GM04504 (cell line): ENCODE measurements at places on chromosomes 16 and 17.
A peak's percentile ranks its signal among the peaks of the same experiment; 100 is the strongest.

DNA sequence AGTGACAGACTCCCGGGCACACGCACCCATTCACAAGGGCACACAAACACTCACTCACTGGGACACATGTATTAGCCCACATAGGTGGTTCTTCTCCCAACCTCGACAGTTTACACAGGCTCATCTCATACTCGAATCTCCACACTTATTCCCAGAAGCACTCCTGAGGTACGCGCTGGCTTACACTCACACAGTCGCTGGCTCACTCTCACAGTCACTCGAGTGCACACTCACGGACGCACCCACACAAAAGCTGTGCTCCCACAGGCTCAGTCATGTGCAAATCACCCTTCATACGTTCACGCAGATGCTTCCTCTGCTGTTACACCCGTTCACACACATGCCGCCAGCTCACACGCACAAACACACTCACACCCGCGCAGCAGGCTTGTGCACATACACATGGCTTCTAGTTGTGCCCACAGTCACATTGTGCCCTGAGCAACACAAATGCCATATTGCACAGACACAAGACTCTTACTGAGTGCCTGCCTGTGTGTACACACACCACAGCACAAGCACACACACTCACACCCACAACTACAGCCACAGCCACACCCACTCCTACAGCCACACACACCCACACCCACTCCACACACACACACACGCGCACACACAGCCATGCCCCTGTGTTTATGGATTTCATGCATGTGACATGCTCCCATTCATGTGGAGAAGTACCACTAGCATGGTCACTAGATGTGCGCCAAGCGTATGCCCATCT lies 8.4 kb upstream of the PRR29 start:
- DNase-seq, result no peak

GRCh38 chr16:50548909-50549560 lies 839 bp downstream of the NKD1 start:
- no peak for DNase-seq

GRCh38 chr16:57537581-57538234 lies 1.3 kb upstream of the CCDC102A start:
- DNase-seq, result no peak

DNA sequence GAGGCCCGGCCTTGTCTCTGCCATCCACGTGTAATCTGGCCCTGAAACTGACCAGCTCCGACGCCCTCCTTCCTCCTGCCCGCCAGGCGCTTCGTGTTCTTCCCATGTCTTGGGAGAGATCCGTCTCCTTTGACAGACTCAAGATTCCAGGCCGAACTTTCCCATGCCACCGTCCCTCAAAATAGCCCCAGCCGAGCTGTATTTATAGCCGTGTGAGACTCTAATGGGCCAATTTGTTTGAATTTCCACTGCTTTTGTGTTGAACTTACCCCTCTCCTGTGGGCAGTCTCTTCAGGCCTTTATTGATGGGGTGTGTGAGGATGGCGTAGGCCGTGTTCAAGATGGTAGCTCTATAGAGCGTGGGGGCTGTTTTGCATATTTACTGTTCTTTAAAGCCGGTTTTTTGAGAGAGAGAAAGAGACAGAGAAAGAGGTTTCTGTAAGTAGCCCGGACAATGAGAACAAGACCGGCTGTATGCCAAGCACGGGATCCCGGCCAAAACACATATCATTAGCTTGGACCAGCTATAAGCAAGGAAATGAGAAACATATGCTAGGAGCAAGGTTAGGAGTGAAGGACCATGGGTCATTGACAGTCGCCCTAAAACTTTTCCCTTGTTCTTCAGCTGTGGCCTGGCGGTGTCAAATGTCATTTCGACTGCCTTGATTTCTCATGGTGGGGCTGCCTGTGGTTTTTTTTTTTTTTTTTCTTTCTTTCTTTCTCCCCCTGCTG lies 124.5 kb upstream of the ZFHX3 start:
- peak; percentile 87 for DNase-seq

DNA sequence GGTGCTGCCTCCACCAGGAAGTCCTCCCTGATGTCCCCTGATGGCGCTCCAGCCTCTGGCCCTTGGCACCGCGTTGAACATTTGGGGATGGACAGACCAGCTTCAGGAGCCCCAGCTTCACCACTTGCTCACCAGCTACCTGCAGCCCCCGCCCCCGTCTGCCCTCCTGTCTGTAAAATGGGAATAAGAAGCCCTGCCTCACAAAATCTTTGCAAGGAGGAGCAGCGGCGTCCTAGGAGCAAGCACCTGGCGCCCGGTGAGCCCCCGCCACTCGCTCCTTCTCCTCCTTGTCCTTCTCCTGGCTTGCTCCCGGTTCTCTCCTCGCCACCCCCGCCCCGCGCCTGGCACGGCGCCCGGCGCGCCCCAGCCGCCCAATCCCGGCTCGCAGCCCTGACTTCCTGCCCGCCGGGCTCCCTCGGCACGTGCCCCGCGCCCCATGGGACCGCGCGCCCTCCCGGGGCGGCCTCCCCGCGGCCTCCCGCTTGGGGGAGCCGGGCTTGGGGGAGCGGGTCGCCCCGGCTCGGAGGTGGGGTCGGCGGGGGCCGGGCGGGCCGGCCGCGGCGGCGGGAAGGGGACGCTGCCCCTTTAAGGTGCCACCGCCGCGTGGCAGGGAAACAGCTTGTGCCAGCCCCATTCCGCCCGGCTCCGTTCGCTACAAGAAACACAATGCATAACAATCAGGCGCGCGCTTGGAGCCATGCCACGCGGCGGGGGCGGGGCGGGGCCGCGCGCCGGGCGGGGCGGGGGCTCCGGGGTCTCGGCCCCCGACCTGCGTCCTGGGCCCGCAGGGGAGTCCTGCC lies 9.1 kb upstream of the PPP1R1B start:
- no peak for DNase-seq

DNA sequence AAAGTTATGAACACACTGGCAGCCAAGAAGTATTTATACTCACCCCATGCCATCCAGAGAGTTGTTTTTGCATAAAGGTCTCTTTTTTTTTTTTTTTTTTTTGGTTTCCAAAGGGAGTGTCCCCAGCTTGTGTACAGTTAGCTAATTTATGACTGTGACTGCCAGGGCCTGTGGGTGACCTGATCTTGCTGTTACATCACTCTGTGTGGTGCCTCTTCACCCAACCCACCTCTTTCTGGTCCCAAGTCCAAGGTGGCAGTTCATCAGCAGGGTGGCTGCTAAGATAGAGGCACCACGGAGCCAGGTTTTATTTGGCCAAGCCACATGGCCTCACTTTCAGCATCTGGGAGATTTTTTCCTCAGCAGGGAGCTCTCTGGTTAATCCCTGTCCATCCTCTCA lies at the start of gene NOS2:
TSS of gene NOS2 (minus strand) at position 8 of the 400 bp plus-strand sequence. CDS start 1,720 bp downstream, outside the sequence.
- no peak for DNase-seq

DNA sequence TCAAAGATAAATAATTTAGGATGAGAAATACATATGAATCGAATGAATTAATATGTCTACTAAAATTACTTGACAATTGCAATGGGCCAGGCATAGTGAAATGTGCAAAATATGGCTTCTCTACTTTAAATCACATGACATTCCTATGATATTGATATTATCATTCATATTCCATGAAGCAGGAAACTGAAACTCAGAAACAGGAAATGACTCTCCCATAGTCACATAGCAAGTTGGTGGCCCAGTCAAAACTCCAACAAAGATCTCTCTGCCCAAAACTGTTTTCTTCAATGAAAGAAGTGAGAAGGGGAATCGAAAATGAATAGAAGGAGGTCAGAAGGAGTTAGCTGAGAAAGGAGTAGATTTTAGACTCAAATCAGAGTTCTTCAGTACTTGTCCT lies 272.2 kb downstream of the CDH8 start:
- DNase-seq, result no peak

GRCh38 chr16:66988197-66988788 lies at the start of gene CES4A:
Gene CES4A (plus strand): TSS chr16:66988589. CDS start chr16:66988773, 184 bp downstream.
- DNase-seq, result no peak
